ENCODE measurements at places on chromosomes 12 and 14.
A peak's percentile ranks its signal among the peaks of the same experiment; 100 is the strongest.

- no peak for DNase-seq
Measured at GRCh38 chr12:42978708-42979107, 389.2 kb upstream of the PRICKLE1 start.

GRCh38 chr14:65192686-65193085 lies 90.4 kb upstream of the MAX start:
- DNase-seq, result no peak

- DNase-seq, result peak; percentile 68
Measured at GRCh38 chr14:100149851-100150611, 9.4 kb downstream of the DEGS2 start.

DNA sequence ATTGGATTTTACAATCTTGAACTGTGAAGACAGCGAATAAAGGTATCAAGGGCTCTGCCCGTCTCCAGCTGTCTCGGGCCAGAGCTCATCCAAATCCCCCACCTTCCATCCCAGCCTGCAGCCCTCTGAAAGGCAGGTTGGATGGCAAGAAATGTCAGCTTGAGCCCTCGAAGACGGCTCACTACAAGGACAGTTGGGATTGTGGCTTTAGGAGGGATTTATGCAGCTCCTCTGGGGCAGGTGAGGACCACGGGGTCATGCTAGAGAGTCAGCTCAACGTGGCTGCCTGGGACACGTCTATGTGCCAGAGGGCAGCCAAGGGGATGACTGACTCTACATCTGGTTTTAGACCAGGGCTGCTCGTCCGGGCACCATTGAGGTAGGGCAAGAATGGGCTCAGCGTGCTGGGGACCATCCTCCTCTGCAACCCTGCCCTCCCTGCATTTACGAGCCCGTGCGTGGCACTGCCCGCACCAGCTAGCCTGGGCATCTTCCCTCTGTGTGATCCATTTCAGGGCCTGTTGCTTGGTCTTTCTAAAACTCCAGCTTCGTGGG lies 16.2 kb downstream of the MVK start:
- DNase-seq, result no peak

DNA sequence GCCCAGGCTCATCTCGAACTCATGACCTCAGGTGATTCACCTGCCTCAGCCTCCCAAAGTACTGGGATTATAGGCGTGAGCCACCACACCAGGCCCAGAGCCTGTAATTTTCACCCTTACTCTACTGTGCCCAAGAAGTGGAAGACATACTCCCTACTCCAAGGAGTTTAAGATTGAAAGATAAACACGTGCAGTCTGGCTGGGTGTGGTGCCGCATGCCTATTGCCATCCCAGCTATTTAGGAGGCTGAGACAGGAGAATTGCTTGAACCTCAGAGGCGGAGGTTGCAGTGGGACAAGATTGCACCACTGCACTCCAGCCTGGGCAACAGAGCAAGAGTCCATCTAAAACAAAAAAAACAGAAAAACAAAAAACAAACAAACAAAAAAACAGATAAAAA lies 90.0 kb downstream of the NINJ2 start:
- DNase-seq, result no peak

Measured in breast epithelium (tissue), 4 donors.